ENCODE measurements at places on chromosomes 4 and X. TPM values are rescaled to one million over a fixed set of nuclear protein-coding genes. Genes with fewer than 3 reads are reported as not detected.

JADE3 gene
- total RNA-seq = 3.0 TPM

ZDHHC15 gene
- total RNA-seq = 0.11 TPM

SHROOM2 gene
- total RNA-seq = 0.75 TPM

UGT2A1 gene
- total RNA-seq = not detected

C4orf50 gene
- not detected for total RNA-seq

MAP7D3 gene
- total RNA-seq = 16.4 TPM

PF4V1 gene
- total RNA-seq = 0.33 TPM

MAMLD1 gene
- 0.44 TPM for total RNA-seq

UGT2A3 gene
- total RNA-seq = not detected

CYTL1 gene
- total RNA-seq = 0.12 TPM

MAGEB1 gene
- not detected for total RNA-seq

MAGEB5 gene
- total RNA-seq = not detected

SPIN4 gene
- total RNA-seq = 2.6 TPM

PLXNB3 gene
- total RNA-seq = 5.5 TPM

SMR3B gene
- not detected for total RNA-seq

SSX4 gene
- total RNA-seq = not detected

XAGE2 gene
- not detected for total RNA-seq

SGMS2 gene
- total RNA-seq = 96.4 TPM

ABHD18 gene
- 6.4 TPM for total RNA-seq

CENPVL2 gene
- not detected for total RNA-seq

SORCS2 gene
- 1.5 TPM for total RNA-seq

IL15 gene
- 5.0 TPM for total RNA-seq

SHROOM4 gene
- total RNA-seq = 0.62 TPM

FGFBP2 gene
- total RNA-seq = not detected

OSTC gene
- total RNA-seq = 348 TPM

TAB3 gene
- total RNA-seq = 10.1 TPM

SRPK3 gene
- 0.44 TPM for total RNA-seq

CLDN2 gene
- not detected for total RNA-seq

CT45A10 gene
- not detected for total RNA-seq

CT83 gene
- total RNA-seq = not detected

CPZ gene
- total RNA-seq = 0.66 TPM

CXCL1 gene
- 2.9 TPM for total RNA-seq

BMPR1B gene
- total RNA-seq = 1.1 TPM
